Germinal center (tissue), 1 donor: ENCODE measurements at places on chromosomes 11 and 22.

DNA sequence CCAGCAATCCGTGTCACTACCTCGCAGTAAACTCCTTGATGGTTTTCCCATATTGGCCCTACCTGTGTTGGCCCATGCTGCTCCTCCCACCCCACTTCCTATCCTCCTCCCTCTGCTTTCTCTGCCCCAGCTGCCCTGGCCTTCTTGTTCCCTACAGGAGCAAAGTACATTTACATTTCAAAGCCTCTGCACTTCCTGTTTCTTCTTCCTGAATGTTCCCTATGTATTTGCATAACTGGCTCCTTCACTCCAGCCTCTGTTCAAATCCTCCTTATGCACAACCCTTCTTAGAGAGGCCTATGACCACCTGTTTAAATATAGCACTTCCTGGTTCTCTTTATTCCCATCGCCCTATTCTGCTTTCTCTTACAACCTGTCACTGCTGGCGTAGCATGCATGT is 62.2 kb downstream of the PARVA start:
- no peak for DNase-seq

DNA sequence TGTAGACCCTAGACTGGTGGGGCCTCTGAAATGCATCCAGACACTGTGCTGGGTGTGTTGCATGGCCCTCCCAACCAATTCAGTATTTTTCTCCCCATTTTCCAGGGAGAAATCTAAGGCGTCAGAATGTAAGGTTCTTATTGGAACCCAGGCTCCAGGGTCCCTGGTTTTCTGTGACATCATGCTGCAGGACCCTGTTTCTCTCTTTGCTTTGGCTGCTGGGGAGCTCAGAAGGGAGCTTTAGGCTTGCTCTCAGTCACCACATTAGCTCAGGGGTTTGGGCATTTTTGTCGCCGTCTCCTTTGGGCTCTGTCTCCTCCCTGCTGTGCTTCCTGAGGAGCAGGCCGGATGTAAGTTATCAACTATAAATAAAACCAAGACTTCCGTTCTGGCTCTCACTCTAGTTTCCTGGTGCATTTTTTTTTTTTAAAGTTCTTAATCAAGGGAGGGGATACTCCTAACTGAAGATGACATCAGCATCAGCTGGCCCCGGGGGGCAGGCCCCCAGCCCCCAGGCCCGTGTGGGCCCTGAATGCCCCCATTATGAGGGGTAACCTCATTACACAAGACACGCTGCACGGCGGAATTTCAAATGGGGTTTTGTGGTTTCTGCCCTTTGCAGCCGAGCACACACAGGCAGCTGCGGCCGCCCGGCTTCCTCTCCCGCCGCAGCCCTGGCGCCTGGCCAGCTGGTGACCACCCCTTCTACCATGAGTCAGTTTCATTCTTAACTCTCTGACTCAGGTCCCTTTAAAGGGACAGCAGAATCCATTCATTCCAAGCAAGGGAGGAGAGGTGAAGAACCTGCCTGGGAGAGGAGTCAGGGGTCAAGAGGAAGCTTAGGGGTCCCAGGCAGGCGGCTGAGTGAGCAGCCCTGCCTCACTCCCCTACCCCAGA is 3.2 kb downstream of the MYEOV start:
- peak; percentile 52 for DNase-seq

DNA sequence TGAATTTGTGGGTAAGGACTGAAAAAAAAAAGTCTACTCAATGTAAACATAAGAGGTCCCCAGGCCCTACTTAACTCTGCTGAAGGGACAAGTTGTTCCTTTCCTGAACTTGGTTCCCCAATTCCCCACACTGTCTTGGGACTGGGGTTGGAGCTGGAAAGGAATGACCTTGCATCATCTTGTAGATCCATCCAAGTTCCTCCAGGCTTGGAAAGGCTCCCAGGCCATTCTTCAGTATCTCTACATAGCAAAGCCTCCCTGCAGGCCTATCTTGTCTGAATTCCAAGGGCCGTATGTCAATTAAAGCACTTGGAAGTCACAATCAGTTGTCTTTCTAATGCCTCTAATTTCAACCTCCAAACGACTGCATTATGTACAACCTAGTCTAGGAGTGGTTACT is 361.2 kb downstream of the TMEM135 start:
- no peak for DNase-seq

- peak; percentile 23 for DNase-seq
Observed at GRCh38 chr11:58900479-58901420, 38.5 kb upstream of the GLYATL1 start.
